Activated CD4-positive, CD25-positive, alpha-beta regulatory T cell treated with anti-CD3 and anti-CD28 coated beads, Interleukin-2, amount 50 U/mL, for 24 hours (primary cell): ENCODE measurements at places on chromosomes 3 and 15.
A peak's percentile ranks its signal among the peaks of the same experiment; 100 is the strongest.

- ATAC-seq, result no peak
Measured at GRCh38 chr3:147161833-147162232, 244.5 kb downstream of the ZIC4 start.

- ATAC-seq, result no peak
Measured at GRCh38 chr3:154102225-154102624, 19.0 kb upstream of the ARHGEF26 start.

DNA sequence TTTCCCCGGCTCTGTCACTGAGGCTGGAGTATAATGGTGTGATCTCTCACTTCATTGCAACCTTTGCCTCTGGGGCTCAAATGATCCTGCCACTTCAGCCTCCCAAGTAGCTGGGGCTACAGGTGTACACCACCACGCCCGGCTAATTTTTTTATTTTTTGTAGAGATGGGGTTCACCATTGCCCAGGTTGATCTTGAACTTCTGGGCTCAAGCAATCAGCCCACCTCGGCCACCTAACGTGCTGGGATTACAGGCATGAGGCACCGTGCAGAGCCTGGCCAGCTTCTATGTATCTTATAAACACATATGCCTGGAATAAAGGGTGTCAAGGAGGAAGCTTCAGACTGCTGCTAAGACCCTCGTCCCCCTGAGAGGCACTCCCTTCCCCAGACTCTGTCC lies 4.2 kb downstream of the ZNF589 start:
- ATAC-seq, result no peak

GRCh38 chr15:26891448-26892181 lies 24.8 kb downstream of the GABRA5 start:
- ATAC-seq, result no peak

DNA sequence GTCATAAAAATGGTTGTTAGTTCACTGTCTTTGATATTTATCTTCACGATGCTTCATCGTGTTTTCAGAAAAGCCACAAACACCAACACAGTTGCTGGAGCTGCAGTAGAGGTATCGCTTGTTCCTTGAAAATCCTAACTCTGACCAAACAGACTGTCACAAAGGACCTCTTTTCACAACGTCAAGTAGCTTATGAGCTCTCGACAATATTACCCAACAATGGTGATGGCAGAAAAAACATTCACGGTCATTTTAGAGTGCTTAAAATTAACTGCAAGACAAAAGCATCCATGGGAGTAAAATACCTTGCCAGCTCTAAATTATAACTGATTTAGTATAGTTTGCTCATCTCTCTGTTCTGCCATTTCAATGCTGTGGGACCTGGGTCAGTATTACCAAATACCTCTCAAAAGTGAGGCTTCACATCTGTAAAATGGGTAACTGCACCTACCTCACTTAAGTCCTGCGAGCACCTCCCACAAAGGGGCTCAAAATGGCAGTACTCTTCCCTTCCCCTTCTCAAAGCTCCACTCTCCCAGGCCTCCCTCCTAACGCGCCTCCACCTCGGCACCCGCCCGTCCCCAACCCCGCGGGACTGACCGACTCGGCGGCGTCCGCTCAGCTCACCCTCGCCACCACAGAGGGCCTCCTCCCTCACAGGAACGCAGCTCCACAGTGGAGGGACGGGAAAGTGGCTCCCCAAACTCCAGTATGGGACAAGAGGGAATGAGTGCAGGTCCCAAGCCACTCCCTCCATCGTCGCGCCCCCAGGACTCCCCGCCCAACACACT lies 546 bp downstream of the TRIM59 start:
- peak; percentile 31 for ATAC-seq

GRCh38 chr3:125381743-125382142 lies 6.6 kb upstream of the ZNF148 start:
- ATAC-seq, result peak; percentile 65

DNA sequence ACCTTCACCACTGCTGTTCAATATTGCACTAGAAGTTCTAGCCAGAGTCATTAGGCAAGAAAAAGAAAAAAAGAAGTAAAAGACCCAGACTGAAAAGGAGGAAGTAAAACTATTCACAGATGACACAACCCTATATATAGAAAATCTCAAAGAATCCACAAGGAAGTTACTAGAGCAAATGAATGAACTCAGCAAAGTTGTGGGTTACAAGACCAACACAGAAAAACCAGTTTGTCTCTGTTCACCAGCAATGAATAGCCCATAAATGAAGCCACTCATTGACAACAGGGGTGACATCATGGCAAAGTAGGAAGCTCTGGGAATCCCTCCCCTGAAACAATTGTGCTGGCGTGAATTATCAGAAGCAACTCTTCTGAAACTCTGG lies 4.6 kb downstream of the CFAP100 start:
- no peak for ATAC-seq

GRCh38 chr3:195709676-195710085 lies 11.1 kb upstream of the MUC20 start:
- no peak for ATAC-seq

DNA sequence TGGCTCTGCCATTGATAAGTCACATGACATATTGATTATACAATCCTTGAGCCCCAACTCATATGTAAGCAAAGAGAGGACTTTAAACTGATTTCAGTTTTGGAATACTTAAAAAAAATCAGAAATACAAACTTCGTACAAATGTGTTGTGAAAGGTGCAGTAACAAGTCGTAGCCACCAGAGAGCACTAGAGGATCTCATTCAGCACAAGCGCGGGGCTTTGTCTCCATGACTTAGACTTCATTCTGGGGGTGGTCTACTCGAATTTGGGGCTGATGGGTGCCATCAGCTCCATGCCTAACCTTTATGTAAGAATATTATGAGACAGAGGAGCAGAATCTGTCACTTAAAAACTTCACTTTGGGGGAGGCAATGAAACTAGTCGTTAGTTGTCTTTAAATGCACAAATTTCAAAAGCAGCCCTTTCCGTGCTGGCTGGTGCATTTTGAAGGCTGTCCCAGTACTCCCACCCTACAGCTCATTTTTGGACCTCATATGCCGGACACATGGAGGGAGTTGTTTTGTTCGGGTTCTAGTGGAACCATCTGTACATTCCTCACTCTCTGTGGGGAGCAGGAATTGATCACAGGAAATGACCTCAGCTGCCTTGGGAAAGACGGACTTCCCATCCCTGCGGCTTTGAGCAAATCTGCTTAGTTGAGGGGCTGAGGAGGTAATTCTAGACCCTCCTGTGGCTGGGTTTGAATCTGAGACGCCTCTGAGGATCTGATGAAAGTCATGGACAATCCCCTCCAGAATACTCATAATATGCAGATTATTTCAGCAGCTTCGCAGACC lies 27.5 kb upstream of the MASP1 start:
- peak; percentile 41 for ATAC-seq
